ENCODE measurements at places on chromosomes 1 and 21.

DNA sequence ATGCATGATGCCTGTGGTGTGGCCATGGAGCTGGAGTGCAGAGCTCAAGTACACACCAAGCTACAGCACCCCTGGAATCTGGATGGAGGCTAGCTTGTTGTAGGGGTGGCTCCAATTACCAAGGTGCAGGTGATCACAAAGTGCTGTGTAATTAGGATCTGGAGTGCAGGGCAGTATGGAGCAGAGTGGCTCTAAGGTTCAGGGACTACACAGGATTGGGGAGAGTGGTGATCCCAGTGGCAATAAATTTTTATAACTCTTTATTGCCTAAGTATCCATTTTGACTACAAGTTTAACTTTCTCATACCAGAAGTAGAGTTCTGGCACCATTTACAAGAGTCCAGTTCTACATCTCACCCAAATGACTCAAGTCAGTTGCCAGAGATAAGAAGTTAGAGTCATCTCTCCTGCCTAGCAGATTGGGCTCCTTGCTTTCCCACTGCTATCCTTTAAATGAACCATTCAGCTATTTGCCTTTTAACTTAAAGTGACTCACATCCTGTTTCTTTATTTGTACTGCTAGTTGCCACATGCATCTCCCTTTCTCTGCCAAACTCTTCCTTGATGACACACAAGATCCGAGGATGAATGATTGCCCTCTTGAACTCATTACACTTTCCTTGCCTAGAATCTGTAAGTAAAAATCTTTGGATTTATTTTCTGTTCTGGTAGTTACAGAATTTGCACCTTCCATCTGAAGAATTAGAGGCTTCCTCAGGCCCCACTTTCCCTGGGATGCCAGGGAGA is 427.2 kb downstream of the KCNT2 start:
- DNase-seq = peak; percentile 90

DNA sequence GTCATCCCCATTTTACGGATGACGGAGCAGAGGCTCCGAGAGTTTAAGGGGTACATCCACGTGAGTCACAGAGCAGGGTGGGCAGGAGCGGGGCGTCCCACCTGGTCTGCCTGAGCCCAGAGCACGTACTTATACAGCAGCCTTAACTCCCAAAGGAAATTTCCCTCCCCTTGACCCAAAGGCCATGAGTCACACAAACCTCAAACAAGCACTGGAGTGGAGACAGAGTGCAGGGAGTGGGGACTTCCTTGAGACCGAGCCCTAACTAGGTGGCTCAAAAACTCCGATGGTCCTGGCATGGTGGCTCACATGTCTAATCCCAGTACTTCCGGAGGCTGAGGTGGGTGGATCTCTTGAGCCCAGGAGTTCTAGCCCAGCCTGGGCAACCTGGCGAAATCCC is 141.6 kb upstream of the KLHDC7A start:
- DNase-seq = no peak

- peak; percentile 79 for DNase-seq
Observed at GRCh38 chr1:60118085-60118484, 44.5 kb upstream of the C1orf87 start.

- no peak for DNase-seq
Observed at GRCh38 chr1:220527279-220527907, 543 bp upstream of the MARK1 start.

- DNase-seq = no peak
Observed at GRCh38 chr1:15186073-15186845, 32.7 kb downstream of the TMEM51 start.

DNA sequence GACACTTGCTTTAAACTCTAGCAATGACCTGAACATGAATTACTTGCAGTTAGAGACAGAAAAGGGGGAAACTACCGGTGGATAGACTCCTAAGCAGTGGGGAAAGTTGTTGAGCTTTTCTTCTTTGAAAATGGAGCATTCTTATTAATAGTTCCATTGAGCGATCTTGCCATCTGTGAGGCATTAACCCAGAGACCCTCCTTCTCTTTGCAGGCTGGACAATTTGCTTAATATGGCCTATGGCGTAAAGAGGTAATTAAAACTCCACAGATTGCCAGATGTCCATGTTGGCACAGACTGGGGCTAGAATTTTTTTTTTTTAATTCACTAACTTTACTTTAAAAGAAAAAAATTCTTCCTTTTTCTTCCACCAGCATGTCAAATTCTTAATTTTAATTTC is 88.5 kb downstream of the ELAVL4 start:
- DNase-seq = no peak

- DNase-seq = no peak
Observed at GRCh38 chr1:81700728-81701470, 99.8 kb upstream of the ADGRL2 start.

DNA sequence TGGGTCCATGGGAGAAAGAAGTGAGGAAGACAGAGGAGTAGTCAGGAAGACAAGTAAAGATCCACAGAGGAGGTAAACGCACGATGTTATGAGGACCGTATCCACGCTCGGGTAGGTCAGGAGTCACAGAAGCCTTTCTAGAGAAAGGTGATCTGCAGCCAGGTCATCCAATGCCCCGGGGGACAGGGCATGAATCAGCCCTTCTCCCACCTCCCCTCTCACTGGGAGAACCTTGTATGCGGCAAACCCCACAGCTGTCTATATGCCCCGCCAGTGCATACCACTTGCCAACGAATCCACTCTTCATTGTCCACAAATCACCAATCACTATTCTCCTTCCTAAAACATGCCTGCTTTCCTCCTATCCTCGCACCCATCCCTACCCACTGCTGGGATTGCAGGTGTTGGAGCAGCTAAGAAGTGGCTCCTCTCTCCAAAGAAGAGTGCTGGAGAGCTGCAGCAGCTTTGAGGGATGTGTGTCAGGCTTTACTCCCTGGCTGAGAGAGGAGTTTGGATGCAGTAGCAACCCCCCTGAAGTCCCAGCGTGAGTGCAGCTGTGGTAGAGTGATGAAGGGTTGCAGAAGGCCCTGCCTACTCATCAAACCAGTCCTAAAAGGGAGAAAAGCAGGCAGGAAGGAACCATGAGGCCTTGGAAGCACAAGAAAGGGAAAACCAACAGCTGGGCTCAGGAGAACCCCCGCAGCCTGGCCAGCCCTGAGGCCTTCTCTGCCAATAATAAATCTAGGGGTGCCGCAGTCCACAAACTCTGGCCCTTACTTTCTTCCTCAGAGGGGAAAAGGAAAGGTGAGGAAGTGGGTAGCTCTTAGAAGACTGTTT is 102.2 kb upstream of the GADD45A start:
- DNase-seq = no peak

- no peak for DNase-seq
Observed at GRCh38 chr21:42833439-42833815, 45.9 kb downstream of the WDR4 start.

DNA sequence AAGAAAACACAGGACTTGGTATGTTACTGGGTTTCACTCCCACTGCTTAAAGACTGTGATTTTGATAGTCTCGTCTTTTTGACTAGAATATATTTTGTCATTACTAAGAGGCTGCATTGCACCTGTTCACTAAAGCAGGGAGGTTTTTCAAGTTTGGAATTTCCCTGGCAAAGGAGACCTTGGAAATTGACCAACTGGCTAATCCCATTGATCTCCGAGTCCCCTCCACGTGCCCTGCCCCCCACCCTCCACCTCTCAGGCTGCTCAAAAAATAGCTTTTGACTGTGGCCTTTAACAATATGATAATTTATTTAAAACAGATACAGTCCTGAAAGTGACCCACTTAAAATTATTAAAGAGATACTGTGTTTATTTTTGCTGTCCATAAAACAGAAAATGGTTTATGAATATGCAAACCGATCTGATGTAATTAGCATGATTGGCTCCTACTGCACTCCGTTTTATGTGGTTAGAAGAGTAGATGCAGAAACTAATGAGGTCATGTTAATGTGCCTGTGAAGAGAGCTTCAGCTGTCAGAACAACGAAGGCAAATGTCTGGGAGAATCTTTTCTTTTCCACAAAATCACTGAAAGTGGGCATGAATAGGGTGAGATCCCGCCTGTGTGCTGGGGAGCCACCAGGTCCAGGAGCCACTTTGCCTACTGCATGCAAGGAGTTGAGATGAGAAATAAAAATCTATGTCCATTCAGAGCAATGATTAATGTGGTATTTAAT is 361.5 kb downstream of the RRAGC start:
- DNase-seq = no peak

DNA sequence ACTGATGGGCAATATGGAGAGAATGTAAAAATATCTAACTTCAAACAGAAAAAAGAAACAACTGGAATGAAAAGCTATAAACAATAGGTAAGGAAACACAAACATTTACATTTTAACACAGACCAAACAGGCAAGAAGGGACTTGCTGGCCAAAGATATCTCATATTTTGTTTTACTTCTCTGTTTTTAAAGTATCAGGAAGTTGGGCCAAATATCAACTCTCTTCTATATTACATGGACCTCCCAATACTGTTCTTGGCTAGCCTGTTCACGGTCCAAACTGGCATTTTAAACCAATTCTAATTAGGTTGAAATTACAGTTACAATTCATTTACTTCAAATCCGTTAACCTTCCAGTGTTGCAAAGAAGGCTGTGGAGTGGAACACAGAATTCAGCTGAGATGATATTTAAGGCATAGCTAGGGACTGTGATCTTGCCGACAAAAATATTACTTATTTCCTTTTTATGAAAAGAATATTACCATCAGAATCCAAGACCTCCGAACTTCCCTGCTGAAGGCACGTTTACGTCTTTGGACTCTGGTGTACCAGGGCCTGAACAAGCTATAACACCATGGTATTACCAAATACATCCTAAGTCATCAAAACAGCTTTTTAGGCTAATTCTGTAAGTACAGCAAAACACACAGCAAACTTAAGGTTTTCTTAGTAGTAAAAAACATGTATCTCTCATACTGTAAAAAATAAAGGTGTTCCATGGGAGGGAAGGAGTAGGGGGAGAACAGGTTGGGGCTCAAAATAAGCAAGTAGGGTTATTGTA is 165.4 kb downstream of the RUNX1 start:
- DNase-seq = no peak

GRCh38 chr1:56456435-56457101 is 122.8 kb downstream of the PLPP3 start:
- no peak for DNase-seq

- no peak for DNase-seq
Observed at GRCh38 chr1:74824497-74825107, 91.7 kb downstream of the TYW3 start.

DNA sequence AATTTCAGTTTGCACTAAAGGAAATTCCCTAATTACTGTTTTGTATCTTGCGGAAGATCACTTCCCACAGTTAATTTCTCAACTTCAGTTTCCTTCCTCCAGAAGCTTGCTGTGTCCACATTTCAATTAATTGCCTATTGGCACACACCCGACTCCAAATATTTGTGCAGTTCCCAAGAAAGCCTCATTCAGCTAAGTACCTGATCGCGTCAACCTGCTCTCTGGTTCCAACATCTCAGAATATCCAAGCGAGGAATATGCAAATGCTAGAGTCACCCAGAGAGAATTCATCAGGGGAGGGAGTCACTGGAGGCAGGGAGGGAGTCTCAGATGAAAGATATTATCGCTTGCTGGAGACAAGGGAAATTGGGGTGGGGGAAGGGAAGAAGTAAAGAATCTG is 351.3 kb downstream of the RRAGC start:
- no peak for DNase-seq

- no peak for DNase-seq
Observed at GRCh38 chr1:227895828-227896685, 51.7 kb downstream of the WNT9A start.

DNA sequence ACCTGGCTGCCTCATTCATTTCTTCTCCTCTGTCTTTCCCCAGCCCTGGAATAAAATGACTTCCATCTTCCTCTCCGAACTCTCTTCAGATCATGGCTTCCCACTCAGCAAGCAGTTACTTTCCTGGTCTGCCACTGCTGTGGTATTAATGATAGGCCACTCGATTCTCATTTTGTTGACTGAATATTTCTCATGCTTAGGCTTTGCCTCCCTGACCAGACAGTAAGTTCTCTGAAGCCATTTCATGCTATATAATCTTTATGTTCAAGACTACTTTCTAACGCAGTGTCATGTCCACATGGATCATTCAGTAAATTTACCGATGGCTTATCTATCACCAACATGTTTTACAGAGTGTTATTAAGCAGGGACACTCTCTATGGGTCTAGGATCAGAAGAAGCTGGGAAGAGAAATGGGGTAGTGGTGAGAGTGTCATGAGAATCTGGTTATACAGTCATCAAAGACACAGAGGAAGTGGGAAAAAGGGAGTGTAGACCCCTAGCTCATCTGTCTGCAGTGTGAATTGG is 20.6 kb downstream of the RUNX1 start:
- DNase-seq = no peak

- DNase-seq = peak; percentile 36
Observed at GRCh38 chr1:10918531-10918930, 93.9 kb upstream of the TARDBP start.

GRCh38 chr1:117166076-117166475 is 44.5 kb upstream of the TRIM45 start:
- no peak for DNase-seq

GRCh38 chr1:24894002-24894401 is 36.1 kb downstream of the RUNX3 start:
- DNase-seq = no peak

GRCh38 chr1:97826820-97827219 is 94.0 kb downstream of the DPYD start:
- no peak for DNase-seq

DNA sequence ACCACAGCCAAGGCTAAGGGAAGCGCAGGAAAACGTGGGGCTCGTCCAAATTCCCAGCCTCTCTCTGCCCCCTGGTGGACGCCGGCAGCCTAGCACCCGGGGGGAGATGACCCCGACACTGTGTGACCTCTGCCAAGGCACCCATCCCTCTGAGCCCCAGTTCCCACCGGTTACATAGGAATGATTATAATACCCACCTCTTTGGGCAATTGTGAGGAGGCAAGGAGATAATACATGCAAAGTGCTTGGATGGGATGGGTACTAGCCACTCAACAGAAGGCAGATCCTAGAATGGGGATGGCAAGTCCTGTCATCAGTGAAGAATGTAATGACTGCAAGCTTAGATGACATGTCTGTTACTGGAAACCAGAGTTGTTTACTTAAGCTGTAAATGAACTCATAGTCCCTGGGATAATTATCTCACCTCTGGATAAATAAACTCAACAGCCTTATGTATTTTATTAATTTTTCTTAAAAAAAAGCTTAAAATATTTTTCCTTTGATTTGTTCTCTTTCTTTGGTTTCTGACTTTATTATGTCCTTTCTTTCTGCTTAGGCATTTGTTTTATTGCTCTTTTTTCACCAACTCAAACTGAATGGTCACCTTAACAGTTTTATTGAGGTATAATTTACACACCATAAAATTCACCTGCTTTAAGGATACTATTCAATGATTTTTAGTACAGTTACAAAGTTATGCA is 11.3 kb upstream of the BMP8B start:
- peak; percentile 29 for DNase-seq

DNA sequence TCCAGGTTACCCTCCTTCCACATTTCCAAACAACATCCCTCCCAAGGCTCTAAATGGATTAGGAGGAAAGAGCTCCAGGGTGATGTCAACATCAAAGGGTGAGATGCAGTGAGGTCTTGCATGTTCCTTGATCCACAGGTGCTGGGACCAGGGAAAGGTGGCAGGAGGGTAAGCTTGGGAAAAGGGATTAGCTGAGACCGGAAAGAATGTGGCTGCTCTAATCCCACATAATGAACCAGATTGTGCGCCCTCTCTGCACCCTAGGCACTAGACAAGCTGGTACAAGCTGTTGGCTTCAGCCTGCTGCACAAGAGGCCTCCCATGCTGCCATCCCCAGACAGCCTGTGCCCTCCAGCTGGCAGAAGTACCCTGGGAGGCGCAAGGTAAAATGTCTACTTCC is 34.9 kb downstream of the PLXNA2 start:
- no peak for DNase-seq
